Colonic mucosa (tissue), 4 donors: ENCODE measurements at places on chromosomes 7 and 10.

GRCh38 chr7:50812841-50813475 is 30.3 kb upstream of the GRB10 start:
- peak; percentile 84 for DNase-seq

- peak; percentile 4 for DNase-seq
Measured at GRCh38 chr7:73969991-73970390, 58.0 kb upstream of the ELN start.

GRCh38 chr10:67775279-67775678 is 62.7 kb downstream of the DNAJC12 start:
- no peak for DNase-seq

DNA sequence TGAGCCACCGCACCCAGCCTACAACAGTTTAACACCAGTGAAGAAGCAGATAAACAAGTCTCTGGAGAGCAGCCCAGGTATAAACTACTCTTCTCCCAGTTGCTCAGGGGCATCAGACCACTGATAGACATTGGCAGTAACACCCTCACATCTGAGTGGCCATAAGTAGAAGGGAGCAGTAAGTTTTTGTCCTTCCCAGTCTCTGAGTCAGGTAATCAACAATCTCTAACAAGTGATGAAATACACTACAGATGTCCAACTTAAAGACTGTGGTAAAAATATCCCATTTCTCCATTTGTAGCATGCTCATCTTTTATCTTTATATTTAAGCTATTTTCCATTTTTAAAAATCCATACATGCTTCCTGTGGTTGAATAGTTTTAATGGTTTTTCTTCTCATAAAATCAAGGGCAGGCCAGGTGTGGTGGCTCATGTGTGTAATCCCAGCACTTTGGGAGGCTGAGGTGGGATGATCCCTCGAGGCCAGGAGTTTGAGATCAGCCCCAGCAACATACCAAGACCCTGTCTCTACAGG is 78.6 kb downstream of the GSAP start:
- no peak for DNase-seq

GRCh38 chr7:50695026-50695425 is 87.7 kb downstream of the GRB10 start:
- no peak for DNase-seq

DNA sequence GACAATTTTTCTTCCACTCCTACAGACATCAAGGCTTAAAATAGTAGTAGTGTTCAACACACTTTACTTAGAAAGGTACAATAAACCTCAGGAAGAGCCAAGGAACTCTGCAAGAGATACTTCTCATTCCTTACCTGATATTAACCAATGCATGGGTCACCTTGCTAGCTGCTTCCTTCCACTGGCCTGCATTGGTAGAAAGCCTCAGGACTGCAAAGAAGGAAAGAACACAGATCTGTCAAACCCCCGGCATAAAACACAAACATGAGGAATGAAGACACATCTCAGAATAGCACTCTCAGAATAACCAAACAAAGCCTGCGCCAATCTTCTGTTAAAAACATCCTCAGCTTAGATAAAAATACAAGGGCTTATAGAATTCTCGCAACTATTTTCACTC is 96.1 kb upstream of the KCNIP2 start:
- DNase-seq: no peak

- DNase-seq: peak; percentile 9
Measured at GRCh38 chr7:45677311-45677900, 103.2 kb downstream of the ADCY1 start.

DNA sequence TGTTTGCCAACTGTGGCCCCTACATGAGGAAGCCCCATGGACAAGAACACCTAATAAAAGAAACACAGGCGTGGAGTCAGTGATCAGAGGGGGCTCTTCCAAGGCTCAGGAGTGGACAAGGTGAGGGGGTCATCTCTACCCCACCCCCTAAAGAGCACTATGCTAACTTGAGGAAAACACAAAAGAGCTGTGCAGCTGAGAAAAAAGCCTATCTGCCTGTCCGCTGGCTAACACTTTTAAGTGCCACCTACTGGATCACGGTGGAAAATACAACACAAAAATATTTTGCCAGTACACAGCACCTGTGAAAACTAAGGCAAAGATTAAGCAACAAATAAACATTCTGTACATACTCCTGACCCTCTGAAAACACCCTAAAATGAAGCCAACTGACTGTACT is 53.1 kb upstream of the COBL start:
- peak; percentile 42 for DNase-seq

DNA sequence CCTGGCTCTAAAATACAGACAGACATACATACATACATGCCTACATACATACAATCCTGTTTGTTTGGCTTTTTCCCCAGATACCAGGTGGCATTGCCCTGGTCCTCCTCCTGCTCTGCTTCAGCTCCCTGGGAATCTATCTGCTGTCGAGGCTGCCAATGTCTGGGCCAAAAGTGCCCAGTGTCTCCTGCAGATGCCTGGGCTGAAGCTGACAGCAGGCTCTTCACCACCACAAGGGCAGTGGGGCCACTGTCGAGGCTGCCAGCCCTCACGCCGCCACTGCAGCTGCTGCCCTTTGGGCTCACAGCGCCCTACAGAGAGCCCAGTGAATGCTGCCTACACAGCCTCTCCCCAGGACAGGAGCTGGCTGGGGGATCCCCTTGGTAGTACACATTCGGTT is 18.0 kb upstream of the STN1 start:
- no peak for DNase-seq

DNA sequence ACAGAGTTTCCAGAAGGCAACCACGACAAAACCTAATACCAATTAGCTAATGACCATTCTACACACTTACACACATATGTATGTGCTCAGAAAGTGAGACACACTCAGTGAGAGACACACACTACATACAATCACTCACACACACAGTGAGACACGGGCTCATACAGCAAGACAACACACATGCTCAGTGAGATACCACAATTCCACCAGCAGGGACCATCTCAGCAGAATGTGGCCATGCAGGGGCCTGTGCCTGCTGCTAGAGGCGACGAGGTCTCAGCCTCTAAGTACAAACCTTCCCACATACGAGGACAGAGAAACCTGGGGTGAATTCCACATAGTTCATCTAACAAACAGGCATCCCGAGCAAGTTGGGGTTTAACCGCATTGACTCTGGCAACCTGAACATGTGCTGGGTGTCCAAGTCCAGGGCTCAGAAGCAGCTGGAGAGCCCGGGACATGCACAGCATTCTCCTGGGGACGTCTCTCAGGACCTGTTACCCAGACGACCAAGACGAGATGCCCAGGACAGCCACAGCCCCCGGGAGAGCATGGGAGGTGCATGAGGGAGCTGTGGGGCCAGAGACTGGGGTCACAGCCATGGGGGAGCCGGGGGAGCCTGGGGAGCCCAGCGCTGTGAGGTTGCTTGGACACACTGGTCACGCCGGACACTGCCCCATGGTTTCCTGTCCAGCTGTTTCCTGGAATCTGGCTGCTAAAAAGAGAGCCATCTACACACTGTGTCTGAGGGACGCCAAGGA is 523.6 kb downstream of the PTPRN2 start:
- no peak for DNase-seq

- DNase-seq: no peak
Measured at GRCh38 chr10:108787932-108788331, 1135.4 kb downstream of the XPNPEP1 start.

- no peak for DNase-seq
Measured at GRCh38 chr7:135194494-135195095, 16.7 kb downstream of the WDR91 start.
